Activated naive CD8-positive, alpha-beta T cell treated with anti-CD3 and anti-CD28 coated beads for 36 hours (primary cell): ENCODE measurements at places on chromosomes 12 and 14. TPM values are rescaled to one million over a fixed set of nuclear protein-coding genes. Genes with fewer than 3 reads are reported as not detected.

Gene MYH6
- not detected for total RNA-seq

DNA sequence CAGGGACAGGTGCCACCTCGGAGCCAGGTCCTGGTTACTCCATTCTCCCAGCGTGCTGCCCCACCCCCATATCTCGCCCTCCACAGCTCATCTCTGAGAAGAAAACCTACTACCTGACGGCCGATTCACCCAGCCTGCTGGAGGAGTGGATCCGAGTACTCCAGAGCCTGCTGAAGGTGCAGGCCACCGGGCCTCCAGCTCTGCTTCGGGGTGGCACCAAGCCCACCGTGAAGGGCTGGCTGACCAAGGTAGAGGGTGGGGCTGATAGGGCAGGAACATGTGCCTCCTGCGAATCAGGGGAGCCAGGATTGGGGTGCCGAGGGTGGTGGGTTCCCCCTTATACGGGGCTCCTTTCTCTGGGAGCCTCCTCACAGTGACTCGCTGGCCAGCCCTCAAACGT, 25.9 kb downstream of the PIGH start:
- no peaks in the 10 kb centered on the region for H3K27me3 ChIP-seq
- peaks cover 3% of the 10 kb centered on the region for H3K4me1 ChIP-seq
- no peak overlapping the region for H3K4me3 ChIP-seq

- H3K27ac ChIP-seq: no peak overlapping the region
- H3K4me3 ChIP-seq: no peak overlapping the region
- H3K27me3 ChIP-seq: peaks cover 86% of the 10 kb centered on the region
- no peak for DNase-seq
Measured at GRCh38 chr14:101435546-101435945, 125.7 kb upstream of the DIO3 start.

DNA sequence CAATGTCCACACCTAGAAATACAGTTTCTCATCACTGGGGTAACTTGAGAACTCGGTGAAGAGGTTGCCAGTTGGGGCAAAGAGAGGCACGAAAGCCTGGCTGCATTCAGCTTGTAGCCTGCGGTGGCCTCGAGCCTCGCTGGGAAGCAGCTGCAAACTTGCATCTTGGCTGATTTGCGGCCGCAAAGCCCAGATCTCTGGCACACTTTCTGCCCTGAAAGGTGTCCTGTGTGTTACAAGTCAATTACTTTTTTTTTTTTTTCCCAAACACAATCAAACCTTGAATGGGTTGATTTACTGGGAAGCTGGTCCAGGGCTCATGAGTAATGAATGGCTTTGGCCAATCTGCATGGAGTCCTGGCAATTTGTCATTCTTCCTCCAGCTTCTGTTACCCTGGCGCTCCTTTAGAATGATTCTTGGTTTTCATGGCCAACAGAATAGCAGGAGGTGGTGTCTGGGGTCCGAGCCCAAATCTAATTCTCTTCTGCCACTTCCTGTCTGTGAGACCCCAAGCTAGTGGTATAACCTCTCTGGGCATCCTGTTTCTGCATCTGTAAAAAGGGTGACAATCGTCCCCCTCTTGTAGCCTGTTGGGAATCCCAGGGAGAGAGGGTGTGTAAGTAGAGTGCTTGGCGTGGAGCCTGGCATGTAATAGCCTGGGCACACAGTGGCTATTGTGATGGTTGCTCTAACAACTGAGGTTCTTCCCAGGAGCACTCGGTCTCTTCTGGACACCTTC, 6.7 kb downstream of the BCL7A start:
- no peak overlapping the region for H3K4me3 ChIP-seq
- H3K27me3 ChIP-seq: peaks cover 6% of the 10 kb centered on the region
- H3K36me3 ChIP-seq: no peaks in the 10 kb centered on the region
- H3K27ac ChIP-seq: no peak overlapping the region
- peaks cover 21% of the 10 kb centered on the region for H3K4me1 ChIP-seq

- no peak overlapping the region for H3K27ac ChIP-seq
- peaks cover 2% of the 10 kb centered on the region for H3K4me1 ChIP-seq
- H3K36me3 ChIP-seq: peaks cover 36% of the 10 kb centered on the region
- H3K4me3 ChIP-seq: no peak overlapping the region
Measured at GRCh38 chr12:131754184-131754583, 43.3 kb downstream of the SFSWAP start.

DNA sequence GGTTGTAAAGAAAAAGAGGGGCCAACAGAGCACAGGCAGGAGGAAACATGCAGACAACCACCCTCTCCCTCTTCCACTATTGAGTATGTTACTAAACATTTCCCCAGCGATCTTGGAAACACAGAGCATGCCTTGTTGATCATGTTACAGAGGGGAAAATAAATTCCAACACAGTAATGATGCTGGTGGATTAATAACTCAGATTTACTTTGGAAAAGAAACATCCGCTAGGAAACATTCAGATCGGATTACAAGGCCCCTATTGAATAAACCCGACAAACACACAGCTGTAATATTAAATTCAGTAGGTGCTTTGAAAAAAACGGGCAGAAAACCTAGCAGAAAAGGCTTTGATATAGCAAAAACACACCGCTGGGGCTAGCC, 5.4 kb downstream of the BMP4 start:
- no peak overlapping the region for H3K4me3 ChIP-seq
- H3K27me3 ChIP-seq: peaks cover 82% of the 10 kb centered on the region
- H3K4me1 ChIP-seq: peaks cover 25% of the 10 kb centered on the region
- no peak for DNase-seq
- no peaks in the 10 kb centered on the region for H3K36me3 ChIP-seq

GRCh38 chr12:124893792-124894516, 20.5 kb downstream of the UBC start:
- H3K4me3 ChIP-seq: no peak overlapping the region
- no peak for DNase-seq
- H3K36me3 ChIP-seq: no peaks in the 10 kb centered on the region
- H3K27ac ChIP-seq: no peak overlapping the region

- no peaks in the 10 kb centered on the region for H3K4me1 ChIP-seq
- no peak for DNase-seq
- no peak within 1 kb of the TSS for H3K27ac ChIP-seq
- peaks cover 25% of the 10 kb centered on the region for H3K27me3 ChIP-seq
- no peaks in the 10 kb centered on the region for H3K36me3 ChIP-seq
- no peak within 1 kb of the TSS for H3K4me3 ChIP-seq
Measured at GRCh38 chr14:104085032-104085888, at the start of gene ASPG. ASPG (plus strand) TSS chr14:104085700; CDS start chr14:104085771, 71 bp downstream.

DNA sequence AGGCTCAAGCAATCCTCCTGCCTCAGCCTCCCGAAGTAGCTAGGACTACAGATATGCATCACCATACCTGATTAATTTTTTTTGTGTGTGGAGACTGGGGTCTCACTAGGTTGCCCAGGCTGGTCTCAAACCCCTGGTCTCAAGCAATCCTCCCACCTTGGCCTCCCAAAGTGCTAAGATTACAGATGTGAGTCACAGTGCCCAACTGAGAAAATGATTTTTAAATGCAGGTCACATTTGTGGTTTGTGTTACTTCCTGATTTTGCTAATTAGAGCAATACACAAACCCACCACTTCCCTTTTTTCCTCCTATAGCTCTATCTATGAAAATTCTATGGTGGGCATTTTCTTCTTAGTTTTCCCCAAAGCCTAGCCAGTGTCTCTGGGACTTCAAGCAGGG, 45.5 kb upstream of the TMEM263 start:
- H3K27me3 ChIP-seq: peaks cover 28% of the 10 kb centered on the region
- no peak for DNase-seq
- H3K36me3 ChIP-seq: no peaks in the 10 kb centered on the region
- no peak overlapping the region for H3K4me3 ChIP-seq
- H3K27ac ChIP-seq: peak overlapping the region; percentile 14

GRCh38 chr14:68675233-68675577, 117.7 kb downstream of the ZFP36L1 start:
- no peaks in the 10 kb centered on the region for H3K27me3 ChIP-seq
- peaks cover 23% of the 10 kb centered on the region for H3K4me1 ChIP-seq
- no peaks in the 10 kb centered on the region for H3K36me3 ChIP-seq
- H3K4me3 ChIP-seq: no peak overlapping the region
- H3K27ac ChIP-seq: no peak overlapping the region
